CD4-positive, alpha-beta T cell treated with Interleukin-17A for 1 hour (primary cell): ENCODE measurements at places on chromosomes 7 and 10.

DNA sequence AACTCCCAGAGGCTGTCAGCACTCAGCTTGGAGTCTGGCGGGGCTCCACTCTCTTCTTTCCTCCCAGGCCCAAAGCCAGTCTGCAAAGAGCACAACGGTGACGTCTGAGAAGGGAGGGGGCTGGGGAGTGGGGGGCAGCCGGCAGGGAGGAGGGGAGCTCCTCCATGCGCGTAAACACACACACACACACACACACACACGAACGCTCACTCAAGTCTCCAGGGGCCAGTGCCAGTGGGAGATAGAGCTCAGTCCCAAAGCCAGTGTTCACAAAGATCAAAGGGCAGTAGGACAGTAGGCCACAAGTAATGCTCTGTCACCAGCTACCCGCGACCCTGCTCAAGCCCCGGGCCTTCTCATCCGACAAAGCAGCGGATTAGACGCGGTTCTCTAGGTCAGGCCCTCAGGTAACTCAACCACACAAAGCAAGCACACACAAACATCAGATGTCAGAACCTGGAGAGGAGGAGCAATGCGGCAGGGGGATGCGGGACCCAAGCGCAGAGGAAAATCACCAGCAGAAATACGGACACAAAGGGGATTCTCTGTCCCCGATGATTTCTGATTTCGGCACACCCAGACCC is 19.9 kb downstream of the TCAF1 start:
- DNase-seq, result no peak

GRCh38 chr10:3363311-3364045 is 190.9 kb upstream of the PITRM1 start:
- DNase-seq, result no peak

- no peak for DNase-seq
Measured at GRCh38 chr7:31098642-31099360, 46.7 kb downstream of the ADCYAP1R1 start.

DNA sequence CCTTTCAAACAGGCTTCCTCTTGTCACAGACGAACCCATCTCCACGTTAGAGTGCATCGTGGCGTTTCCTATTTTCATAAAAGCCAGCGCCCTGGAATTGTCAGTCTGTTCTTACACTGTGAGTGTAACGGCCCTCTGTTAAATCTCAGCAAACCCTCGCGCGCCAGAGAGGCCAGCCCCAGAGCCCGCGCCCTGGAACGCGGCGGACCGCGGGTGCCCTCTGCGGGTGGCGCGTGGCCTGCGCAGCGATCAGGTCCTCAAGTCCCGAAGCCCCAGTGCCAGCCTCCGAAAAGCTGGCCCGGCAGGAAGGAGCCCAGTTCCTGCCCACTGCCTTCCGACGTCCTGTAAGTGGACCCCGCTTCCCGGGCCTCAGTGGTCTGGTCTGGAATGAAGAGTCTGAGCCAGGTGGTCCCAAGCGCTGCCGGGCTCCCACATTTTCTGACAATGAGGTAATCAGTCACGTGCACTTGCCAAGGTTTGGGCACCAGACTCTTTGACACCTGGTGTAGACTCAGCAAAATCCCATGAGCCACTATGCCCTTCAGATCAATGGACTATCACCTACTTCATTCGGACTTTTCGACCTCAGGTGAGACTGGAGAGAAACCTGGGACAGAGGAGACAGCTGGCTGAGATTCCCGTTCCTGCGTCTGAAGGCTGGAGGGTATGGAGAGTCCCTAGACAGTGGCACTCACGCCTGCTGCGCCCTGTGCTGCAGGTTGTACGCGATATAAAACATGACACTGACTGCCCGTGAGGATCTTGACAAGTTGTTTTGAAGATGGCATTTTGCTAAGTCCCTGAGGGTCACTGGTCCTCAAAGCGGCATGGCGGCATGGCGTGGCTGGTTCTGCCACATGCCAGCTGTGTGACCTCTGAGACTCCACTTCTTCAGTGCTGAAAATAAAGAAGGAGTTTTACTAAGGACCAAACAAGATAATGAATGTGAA is 109.4 kb upstream of the LANCL2 start:
- DNase-seq, result peak; percentile 53

GRCh38 chr10:11036424-11037011 is 18.8 kb downstream of the CELF2 start:
- DNase-seq, result no peak

DNA sequence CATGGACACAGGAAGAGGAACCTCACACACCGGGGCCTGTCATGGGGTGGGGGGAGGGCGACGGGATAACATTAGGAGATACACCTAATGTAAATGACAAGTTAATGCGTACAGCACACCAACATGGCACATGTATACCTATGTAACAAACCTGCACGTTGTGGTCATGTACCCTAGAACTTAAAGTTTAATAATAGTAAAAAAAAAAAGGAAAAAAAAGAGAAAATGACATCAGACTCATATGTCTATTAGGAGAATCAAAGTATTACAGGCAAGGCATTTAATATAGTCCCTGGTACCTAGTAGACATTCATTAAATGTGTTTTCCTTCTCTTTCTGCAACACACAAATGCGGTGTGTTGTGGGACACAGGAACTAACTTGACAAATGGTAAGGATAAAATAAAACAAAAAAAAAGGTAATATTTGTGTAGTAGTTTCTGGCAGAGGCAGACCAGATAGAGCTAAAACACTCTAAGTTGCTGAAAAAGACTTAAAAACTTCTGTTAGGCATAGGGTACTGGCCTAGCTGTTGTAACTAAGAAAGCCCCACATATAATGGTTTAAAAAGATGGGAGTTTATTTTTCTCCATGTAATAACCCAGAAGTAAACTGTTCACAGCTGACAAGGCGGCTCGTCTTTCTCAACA is 68.8 kb downstream of the NAMPT start:
- no peak for DNase-seq

DNA sequence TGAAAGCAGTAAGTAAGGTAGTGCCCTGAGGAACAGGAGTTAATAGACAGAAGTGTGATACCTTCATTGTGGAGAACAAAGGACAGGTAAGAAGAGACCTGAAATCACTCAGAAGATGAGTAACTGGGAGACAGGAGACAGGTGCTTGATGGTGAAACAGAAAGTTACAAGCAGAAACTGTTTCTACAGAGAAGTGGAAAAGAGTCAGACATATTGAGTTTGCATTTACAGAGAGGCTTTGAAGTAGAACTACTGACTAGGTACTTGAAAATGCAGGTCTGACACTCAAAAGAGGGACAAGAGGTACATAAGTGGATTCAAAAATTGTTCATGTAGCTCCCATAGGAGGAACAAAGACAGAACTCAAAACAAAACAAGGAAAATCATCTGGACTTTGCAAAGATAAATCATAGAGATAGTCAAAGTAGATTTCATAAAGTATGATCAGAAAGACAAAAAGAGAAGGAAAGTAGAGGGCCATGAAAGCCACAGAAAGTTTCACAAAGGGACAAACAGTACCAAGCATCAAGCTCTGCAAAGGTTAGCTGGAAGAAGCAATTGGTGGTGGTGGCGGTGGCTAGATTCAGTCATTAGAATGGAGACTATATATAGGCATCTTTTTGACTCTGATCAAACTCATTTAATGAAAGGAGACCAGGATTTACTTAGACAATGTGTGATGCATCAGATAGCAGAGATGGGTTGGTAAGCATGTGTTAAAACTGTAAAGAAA is 198.4 kb downstream of the PCLO start:
- DNase-seq, result no peak

DNA sequence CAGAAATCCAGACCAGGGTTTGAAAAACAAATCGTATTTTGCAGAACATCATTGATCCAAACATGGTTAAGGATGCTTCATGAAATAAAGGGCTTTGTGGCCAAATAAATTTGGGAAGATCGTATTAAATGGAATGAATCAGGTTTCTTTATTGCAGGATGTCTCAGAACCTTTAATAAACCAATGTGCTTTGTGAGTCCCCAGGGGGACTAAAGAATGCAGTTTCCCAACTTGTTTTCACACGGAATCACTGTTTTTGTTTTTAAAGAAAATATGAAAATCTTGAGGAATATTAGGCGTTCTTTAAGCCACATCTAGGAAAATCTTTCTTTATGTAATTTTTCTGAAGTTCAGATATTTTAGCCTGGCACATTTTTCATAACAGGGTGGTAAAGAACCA is 16.8 kb upstream of the CCDC172 start:
- DNase-seq, result no peak

GRCh38 chr10:49187950-49188761 is at the start of gene TMEM273:
TSS of gene TMEM273 (minus strand) at chr10:49188391. CDS start at chr10:49188336, 55 bp downstream.
- DNase-seq, result peak; percentile 62

DNA sequence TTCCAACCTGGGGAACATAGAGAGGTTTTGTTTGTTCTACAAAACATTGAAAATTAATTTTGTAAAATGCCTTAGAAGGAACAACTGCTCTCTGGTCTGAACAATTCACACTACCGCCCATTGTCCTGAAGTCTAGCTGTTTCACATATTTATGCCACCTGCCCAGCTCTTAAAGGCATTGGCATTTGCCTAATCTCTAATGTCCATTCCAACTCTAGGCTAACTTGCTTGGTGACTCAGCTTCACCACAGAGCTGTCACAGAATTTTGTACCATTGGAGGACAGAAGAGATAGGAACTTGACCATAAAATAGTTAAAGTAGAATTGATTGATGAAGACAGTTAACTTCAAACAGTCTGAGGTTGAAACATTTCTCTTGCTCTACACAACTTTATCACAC is 53.5 kb upstream of the PPP1R17 start:
- no peak for DNase-seq

- no peak for DNase-seq
Measured at GRCh38 chr10:49040601-49041000, 74.7 kb downstream of the VSTM4 start.

- peak; percentile 32 for DNase-seq
Measured at GRCh38 chr7:156816943-156817572, 75.9 kb downstream of the LMBR1 start.

GRCh38 chr7:74002474-74003017 is 25.4 kb upstream of the ELN start:
- DNase-seq, result peak; percentile 2

GRCh38 chr7:131035088-131035770 is 292.4 kb upstream of the MKLN1 start:
- no peak for DNase-seq

DNA sequence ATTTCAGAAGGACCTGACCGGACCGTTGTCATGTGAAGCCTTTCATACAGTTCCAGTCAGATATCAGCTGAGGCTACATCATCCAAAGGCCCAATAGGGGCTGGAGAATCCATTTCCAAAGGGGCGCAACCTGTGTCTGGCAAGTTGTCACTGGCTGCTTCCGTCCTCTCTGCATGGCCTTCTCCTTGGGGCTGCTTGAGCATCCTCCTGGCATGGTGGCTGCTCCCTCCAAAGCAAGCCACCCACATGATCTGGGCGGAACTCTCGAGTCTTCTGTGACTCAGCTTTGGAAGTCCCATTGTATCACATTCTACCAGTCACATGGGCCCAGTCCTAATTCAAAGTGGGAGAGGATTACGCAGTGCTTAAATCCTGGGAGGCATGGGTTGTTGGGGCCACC is 207.0 kb upstream of the SHH start:
- no peak for DNase-seq

GRCh38 chr10:50540826-50541122 is 83.0 kb downstream of the SGMS1 start:
- no peak for DNase-seq

DNA sequence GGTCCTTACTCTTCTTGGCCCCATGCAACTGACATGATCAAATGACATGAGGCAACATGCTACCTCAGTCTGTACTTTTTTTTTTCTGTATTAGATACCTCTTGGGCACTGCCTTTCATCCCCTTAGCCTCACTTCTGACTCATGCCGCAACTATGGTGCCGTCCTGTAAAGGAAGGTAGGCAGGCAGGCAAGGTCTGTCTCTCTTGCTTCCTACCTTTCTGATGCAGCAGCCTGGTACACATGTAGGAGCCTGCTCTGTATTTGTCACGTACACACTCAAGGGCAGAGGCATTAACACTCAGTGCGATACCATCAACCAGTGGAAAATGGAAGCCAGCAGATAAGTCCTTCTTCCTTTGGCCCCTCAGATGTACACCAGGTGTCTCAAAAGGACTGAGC is 146.7 kb downstream of the ATE1 start:
- DNase-seq, result no peak

DNA sequence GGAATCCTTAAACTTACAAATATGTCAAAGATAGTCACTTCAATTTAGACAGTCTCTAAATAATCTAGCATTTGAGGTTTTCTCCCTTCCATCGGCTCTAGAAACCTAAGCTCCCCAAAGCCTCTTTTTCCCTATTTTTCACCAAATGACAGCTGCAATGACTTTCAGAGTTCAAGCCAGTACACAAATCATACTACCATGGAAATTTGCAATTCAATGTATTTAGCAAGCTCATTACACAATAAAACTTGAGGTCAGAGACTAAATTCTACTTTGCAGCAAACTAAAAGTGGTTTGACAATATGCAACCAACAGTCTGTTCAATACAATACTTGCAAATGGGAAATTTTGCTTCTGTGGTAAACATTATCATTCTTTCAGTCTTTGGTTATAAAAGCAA is 80.3 kb downstream of the SKIDA1 start:
- no peak for DNase-seq

DNA sequence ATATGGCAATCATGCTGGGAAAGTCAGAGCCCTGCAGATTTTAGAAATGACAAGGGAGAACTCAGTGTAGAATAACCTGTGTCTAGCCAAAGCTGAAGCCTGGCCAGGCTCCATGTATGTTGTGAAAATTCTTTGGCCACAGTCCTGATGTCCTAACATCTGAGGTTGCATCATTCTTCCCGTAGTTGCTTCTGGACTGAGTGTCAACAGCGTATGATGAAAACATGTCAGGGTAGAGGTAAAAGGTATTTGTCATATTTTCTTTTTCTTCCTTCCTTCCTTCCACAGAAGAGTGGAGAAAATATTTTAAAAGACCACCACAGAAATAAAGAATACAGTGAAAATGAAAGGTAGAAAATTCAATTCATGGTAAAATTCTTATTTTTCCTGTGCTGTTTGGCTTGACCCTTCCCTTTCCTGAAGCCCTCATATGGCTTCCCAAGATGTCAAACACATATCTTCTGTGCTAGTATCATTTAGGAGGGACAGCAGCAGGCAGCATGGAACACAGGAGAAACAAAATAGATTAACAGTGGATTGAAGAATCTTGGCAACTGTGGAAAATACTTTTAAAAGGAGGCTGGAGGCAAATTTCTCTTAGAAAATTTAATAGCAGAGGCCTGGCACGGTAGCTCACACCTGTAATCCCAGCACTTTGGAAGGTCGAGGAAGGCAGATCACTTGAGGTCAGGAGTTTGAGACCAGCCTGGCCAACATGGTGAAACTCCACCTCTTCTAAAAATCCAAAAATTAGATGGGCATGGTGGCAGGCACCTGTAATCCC is 18.9 kb upstream of the NRBF2 start:
- no peak for DNase-seq

GRCh38 chr7:2499719-2500430 is 19.7 kb upstream of the LFNG start:
- no peak for DNase-seq

DNA sequence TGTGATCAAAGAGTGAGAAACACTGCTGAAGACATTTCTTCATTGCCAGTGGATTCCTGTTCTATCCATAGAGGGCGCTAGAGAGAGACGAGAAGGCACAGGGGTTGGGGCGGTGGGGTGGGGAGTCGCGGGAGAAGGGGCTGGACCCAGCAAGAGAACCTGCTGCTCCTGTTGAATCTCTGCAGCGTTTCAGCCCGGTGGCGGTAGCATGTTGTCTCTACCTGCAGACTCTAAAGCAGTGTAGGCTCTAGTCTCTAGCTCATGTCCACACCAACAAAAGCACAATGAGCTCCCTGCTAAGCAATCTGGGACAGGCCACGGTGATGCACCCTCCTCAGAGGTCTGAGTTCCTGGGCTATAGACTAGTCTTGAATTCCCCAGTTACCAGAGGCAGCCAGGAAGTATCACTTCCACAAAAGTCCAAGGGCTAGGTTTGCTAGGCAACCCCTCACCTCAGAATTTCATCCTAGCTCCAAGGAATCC is 167.7 kb downstream of the DGKB start:
- no peak for DNase-seq
